ENCODE measurements at places on chromosomes 2 and 18.

DNA sequence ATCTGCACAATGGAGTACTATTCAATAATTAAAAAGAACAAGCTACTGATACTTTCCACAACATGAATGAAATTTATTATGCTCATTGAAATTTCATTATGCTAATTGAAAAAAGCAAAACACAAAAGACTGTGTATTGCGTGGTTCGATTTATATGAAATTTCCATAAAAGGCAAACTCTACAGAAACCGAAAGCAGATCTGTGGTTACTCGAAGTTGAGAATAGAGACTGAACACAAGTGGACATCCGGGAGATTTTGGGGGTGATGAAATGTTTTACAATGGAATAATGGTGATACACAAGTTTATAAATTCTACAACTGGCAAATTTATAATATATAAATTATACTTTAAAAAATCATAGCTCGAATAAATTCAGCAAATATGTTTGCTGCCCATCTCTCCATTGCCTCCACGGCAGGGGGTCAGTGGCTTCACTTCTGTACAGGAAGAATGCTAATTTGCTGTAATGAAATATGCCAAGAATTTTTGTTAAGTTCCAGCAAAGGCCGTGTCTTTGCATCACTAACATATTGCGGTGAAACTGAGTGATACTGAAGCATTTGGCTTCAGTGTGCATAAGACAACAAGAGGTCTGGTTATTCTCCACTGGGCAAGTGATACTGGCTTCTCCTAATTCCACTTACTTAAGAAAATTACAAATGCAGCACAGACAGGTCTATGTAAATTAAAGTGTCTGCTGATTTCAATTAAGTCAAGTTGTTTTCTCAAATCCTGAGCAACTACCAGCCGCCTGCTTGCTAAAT, 96.7 kb downstream of the TMEM163 start:
- no peak for DNase-seq

DNA sequence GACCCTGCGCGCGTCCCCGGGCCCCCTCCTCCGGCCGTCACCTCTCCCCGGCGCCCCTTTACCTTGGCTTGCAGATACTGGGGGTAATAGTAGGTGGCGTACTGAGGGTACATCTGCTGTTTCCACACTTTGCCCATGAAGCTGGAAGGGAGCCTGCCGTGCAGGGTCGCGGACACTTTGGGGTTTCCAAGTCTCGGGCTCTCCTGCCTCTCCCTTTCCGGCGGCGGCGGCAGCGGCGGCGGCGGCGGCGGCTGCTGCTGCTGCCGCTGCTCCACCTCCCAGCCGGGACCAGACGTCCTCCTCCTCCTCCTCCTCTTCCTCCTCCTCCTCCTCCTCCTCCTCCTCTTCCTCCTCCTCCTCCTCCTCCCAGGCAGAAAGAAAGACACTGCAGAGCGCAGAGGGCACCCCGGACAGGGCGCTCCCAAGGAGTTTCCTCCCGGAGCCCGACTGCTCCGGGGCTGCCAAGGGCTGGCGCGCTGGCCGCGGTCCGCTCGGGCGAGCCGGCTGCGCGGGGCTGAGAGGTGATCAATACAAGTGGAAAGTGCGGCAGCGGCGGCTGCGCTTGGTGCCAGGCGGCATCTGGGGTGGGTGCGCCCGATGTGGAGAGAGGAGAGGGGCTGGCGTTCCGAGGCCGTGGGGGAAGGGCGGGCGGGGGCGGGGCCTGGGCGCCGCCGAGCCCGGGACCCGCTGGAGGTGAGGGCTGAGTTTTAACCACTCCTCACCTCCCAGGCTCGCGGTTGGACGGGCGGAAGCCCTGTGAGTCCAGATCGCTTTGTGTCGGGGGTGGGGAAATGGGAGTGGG, at the start of gene RBMS1:
Gene RBMS1 (minus strand): TSS at position 581 of the 802 bp plus-strand sequence. CDS start 444 bp downstream, at position 137.
- DNase-seq: peak; percentile 57

DNA sequence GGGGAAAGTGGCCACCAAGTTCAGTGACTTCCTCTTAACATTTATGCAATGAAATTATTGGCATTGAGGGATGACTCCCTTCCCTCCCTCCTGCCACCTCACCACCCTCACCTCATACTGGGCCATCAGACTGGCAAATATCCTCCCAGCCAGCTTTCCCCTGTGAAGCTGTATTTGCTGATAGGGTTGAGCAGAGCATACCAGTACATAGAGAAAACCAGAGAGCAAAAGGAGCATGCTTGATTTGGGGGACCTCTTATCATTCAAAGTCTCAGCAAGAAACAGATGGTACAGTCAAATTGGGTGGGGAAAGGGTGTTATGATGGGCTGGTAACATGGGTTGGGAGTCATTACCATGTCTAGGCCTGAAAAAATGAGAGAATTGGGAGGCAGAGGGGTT, 19.1 kb upstream of the B3GNT2 start:
- DNase-seq: no peak

DNA sequence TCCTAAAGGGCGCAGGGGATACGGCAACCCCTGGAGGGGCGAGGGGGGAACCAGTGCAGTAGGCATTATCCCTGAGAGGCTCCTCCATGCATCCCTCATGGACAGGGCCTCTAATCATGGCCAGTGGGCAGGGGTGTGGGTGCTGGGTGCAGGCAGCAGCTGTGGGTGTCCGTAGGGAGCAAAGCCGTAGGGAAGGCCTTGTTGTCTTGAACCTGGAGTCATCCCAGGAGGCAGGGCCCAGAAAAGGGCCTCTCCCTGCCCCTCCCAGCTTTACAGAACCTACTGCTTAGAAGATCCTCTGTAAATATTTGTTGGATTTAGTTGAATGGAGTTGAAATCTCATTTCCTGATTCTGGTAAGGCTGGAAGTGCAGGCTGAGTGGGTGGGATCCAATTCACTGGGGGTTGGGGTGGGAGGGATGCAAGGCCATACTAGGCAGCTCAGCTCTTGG, 207.0 kb upstream of the HAAO start:
- no peak for DNase-seq

DNA sequence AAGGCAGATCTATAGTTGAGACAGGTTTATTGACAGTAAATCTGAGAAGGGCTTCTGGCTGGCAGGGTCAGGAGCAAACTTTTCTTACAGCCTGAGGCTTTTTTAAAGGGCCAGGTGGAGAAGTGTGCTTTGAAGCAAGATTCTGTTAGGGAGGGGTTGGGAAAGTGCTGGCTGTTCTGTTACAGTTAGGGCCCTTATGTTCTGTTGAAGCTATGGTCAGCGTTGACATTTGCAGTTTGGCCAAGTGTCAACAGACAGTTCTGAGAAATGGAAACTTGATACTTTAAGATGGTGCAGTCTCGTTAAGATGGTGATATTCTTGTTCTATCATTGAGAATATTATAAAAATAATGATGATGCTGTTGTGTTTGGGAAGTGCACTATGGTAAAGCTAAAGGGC, 154.2 kb downstream of the RDH14 start:
- no peak for DNase-seq

GRCh38 chr2:79573895-79574674, 61.2 kb downstream of the CTNNA2 start:
- no peak for DNase-seq

DNA sequence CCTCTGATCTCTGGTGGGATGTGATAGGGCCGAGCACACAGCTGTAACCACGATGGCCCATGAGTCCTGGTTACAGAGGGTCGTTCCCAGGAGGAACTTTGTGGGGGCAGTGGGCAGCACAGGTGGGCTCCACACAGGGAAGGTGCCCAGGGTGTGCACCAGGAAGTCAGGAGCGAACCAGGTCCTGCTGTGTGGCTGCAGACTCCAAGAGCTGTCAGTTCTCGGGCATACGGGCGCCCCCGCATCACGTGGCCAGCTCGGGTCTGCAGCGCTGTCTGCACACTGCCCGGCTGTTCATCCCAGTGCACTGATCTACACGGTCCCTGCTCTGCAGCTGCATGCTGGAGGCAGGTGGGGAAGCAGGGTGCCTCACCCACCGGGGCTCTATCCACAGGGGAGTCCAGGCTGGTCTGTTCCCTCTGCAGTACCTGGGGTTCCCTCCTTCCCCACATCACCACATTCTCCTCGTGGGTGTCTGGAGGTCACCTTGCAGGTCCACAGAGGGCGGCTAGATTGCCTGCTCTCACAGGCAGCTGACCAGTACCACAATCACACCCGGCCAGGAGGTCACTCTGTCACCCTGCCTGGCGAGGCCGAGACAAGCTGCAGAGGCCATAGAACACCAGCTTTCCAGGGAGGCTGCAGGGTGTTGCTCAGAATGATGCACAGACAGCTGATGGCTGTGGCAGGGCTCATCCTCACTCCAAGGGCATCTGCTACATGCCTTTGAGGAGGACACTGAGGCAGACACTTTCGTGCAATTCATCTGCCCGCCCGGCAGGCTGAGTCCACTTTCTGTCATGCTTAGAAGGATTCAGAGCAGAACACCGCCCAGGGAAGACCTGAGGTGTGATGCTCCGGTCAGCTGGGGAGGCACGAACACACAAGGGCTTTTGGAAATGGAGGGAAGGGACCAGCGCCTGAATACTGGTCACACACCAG, 202.7 kb downstream of the EIPR1 start:
- DNase-seq: no peak

- no peak for DNase-seq
Observed at GRCh38 chr2:118696786-118697465, 150.5 kb downstream of the EN1 start.

DNA sequence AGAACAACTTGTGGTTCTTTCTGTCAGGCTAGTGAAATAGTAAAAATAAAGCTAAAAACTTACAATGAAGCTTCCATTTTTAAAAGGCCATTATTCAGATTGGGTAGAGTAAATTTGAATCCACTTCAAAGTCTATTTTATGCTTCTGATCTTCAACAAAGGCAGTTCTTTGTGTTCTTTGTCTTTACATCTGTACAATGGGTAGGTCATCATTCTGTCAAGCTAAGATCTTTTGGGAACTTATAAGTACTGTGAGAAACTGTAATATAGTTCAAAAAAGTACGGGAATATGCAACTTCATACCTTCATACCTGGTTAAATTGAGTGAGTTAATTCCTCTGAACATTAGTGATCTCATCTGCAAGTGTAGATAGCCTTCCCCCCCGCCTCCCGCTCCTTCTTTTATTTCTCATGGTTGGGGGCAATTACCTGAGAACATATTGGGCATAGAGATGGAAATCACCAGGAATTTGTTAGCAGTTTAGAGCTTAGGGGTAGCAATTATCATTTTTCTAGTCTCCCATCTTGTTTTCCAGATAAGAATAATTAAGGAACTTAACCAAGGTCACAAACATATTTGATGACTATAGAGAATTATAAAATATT, 9.7 kb downstream of the CNOT9 start:
- DNase-seq: no peak

GRCh38 chr2:177668617-177669016, 276.0 kb downstream of the AGPS start:
- DNase-seq: no peak

- no peak for DNase-seq
Observed at GRCh38 chr2:158718851-158719250, 76.3 kb upstream of the DAPL1 start.

GRCh38 chr18:73318739-73319479, 451.1 kb upstream of the NETO1 start:
- DNase-seq: no peak

- no peak for DNase-seq
Observed at GRCh38 chr2:139773720-139774277, 993.6 kb upstream of the NXPH2 start.

- no peak for DNase-seq
Observed at GRCh38 chr2:2568411-2568810, 237.3 kb upstream of the MYT1L start.

- peak; percentile 38 for DNase-seq
Observed at GRCh38 chr2:234881413-234882241, 70.2 kb upstream of the SH3BP4 start.

DNA sequence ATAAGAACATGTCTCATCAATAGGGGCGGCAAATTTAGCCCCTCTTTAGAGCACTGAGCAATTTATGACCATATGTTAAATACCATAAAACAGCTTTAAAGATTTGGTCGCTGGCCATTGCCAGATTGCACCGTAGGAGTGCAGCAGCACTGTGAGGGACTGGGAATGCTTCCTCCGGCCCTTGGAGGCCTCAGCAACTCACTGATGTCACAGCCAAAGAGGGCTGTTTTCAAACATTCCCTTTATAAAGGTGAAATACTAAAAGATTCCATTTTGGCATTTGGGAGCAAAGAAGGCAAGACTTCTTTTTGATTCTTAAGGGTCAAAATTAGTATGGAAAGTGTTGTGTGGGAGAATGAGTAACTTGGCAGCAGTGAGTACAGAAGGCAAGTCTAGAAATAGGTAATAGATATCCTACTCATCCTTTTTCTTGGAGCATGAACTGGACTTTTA, 63.7 kb downstream of the BABAM2 start:
- DNase-seq: no peak

DNA sequence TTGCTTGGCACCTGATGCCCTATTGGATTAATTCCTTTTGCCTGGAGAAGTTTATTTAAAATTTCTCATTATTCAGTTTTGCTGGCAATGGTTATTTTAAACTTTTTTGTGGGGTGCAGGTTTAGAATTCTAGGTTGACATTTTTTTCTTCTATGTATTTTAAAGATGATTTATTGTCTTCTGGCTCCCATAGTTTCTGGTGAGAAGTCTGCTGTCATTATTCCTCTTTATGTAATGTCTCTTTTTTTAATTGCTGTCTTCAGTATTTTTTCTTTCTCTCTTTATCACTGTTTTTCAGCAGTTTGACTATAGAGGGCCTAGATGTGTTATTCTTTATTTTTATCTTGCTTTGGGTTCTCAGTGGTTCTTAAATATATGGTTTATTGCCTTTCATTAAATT, 182.2 kb upstream of the STON1 start:
- DNase-seq: peak; percentile 25

DNA sequence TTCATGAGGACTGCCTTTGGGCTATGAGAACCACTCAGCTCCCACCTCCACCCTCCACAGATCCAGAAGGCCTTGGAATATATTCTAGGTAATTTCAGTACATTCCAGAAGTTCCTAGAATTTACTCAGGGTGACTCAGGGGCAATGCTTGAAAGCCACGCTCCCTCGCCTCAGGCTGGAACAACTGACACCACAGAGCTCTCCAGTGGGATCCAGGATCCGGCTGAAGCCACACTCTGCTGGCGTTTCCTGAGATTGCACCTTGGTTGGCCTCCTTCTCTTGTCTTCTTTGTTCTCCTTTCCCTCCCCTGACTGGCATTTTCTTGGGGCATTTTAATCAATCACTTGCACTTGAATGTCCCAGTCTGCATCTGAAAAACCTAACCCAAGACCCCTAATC, 92.6 kb upstream of the KCNE4 start:
- no peak for DNase-seq

DNA sequence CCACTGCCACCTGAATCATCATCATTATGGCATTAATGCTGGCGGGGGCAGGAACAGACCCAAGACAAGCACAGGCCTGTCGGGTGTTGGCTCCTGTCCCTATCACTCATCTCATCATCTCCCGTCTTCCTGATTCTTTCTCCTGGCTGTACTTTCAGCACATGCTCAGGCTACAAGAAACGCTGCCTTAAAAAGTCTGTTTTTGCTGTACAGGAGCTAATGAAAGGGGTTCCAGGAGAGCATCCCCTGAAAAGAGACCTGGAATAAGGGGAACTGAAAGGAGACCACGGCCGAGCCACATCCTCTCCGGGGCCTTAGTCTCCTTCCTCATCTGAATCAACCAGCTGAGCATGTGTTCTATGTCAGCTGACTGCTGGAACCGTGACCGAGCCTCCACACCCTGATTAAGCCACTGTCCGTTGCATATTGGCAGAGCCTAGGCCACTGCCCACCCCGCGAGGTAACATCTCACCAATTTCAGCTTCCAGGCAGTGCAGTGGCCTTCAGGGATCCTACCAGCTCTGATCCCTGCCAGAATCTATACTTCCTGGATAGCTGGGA, 62.6 kb downstream of the DNMT3A start:
- DNase-seq: no peak

GRCh38 chr2:238006510-238006909, 39.7 kb downstream of the UBE2F start:
- DNase-seq: no peak

- no peak for DNase-seq
Observed at GRCh38 chr2:148209603-148210002, 188.7 kb downstream of the MBD5 start.
